ENCODE measurements at places on chromosomes 5 and 9.
A peak's percentile ranks its signal among the peaks of the same experiment; 100 is the strongest.

GRCh38 chr9:117293206-117294114 lies 121.4 kb downstream of the ASTN2 start:
- no peak for DNase-seq

DNA sequence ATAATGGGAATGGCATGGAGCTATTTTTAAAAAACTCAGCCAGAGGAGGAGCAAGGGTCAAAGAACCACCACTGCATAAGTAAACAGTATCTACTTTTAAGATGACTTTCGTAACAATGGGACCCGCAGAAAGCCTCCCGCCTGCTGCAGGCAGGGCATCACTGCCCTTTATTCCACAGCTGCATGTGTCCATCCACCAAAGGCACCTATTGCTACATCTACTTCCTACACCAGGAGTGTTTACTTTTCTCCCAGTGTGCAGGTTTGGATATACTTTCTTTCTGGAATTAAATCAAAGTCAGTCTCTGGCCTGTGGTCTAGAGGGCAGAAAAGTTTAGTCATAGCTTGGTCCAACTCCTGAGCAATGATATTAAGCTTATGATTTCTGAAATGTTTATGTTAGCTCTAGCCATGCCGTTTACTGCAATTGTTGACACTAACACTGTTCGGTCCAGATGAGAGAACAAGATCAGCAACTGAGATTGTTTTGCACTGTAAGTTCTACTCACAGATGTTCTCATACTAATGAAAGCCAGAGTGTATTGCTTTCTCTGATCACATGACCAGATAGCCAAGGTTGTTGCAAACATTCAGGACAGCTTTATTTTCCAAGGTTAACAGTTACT lies 391.5 kb downstream of the FGF10 start:
- no peak for DNase-seq

- DNase-seq = no peak
These were observed 7.8 kb downstream of the INPP5E start for GRCh38 chr9:136431782-136432350.

GRCh38 chr5:174790906-174791305 lies 66.5 kb downstream of the MSX2 start:
- no peak for DNase-seq

- no peak for DNase-seq
These were observed 55.2 kb downstream of the GRIN3A start for GRCh38 chr9:101683236-101683635.

- no peak for DNase-seq
These were observed 120.0 kb downstream of the DAB2IP start for GRCh38 chr9:121771418-121771817.

GRCh38 chr5:94849821-94850736 lies 231.6 kb downstream of the SLF1 start:
- DNase-seq = no peak

DNA sequence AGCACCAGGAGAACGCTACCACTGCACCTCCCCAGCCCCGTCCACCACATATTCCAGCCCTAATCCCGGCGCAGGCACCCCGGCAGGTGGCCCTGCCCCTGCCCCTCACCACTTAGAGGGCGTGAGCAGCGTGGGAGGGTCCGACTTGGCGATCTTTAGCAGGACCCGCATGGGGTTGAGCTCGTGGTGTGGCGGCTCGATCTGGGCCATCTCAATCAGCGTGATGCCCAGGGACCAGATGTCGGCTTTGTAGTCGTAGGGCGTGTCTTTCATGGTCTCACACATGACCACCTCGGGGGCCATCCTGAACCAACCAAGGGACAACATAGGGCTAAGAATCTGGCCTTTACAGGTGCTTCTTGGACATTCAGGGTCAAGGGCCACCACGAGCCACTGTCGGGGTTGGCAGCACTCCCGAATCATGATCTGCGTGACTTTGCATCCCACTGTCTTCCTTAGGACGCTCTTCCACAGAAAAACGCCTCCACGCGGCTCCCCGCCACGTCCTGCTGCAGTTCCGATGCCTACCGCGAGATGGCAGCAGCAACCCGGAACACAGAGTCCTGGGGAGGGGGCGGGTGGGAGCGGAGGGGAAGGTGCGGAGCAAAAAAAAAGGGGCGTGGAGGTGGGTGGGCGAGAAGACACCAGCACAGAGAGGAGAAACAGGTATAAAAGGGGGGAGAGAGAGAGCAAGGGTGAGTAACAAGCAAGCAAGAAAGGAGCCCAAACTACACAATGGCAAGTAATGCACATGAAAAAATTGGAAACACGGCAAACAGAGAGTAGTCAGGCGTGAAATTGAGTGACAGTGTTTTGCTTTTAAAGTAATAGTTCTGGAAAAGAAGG lies 81.3 kb downstream of the STK10 start:
- peak; percentile 82 for DNase-seq

DNA sequence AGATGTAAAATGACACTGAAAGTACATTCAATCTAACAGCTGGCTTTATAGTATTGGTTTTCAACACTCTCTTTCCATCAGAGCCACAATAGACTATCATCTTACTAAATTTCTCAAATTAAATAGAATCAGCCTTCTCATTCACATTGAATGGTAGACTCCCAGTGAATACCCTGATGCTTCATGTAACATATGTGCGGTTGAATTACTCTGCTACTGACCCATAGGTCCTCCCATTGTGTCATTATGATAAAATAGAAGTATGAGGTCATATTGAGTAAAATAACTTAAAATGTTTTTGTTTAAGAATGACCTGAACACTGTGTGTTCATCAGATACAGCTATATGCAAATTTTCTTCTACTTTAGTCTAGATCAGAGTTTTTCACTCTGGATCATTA lies 75.9 kb upstream of the ADAMTSL1 start:
- DNase-seq = no peak

GRCh38 chr5:110817459-110817858 lies 78.7 kb downstream of the SLC25A46 start:
- no peak for DNase-seq

DNA sequence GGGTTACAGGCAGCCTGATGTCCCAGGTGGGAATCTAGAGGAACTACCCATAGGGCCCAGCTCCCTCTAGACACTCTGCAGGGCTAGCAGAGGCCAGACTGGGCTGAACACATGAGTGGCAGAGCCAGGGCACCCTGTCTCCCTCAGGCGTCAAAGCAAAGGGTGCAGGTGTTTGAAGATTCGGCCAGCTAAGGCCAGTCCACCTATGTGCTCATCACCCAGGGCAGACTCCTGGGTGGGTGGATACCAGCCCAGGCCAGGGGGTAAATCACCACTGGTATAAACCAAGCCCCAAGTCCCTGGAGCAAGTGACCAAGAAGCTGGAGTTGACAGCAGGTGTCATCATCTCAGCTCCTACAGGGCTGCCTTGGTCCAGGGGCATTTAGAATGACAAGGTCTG lies 3.4 kb downstream of the CCDC180 start:
- DNase-seq = no peak

All from CD4-positive, alpha-beta T cell (primary cell).